Activated T-helper 1 cell treated with Interleukin-2 at 50 U/mL for 16 hours (primary cell): ENCODE measurements at places on chromosomes 4 and X.
A peak's percentile ranks its signal among the peaks of the same experiment; 100 is the strongest.

GRCh38 chr4:55791666-55792065, 27.9 kb upstream of the EXOC1L start:
- DNase-seq = no peak

DNA sequence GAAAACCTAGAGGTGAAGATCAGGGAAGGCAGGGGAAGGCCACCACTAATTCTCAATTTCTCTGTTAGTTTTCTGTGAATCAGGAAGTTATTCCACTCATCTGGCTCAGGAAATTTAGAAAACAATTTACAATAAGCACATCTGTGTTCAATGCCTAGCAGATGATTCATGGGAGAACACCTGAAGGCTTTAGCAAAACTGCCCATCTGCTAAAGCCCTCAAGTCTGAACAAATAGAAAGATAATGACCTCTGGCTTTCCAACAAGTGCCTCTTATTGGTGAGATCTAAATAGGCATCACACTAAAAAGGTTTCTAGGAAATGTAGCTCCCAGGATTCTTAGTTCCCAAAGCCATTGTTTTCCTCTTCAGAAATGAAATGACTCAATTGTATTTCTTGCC, 122.1 kb upstream of the GNPDA2 start:
- no peak for DNase-seq

DNA sequence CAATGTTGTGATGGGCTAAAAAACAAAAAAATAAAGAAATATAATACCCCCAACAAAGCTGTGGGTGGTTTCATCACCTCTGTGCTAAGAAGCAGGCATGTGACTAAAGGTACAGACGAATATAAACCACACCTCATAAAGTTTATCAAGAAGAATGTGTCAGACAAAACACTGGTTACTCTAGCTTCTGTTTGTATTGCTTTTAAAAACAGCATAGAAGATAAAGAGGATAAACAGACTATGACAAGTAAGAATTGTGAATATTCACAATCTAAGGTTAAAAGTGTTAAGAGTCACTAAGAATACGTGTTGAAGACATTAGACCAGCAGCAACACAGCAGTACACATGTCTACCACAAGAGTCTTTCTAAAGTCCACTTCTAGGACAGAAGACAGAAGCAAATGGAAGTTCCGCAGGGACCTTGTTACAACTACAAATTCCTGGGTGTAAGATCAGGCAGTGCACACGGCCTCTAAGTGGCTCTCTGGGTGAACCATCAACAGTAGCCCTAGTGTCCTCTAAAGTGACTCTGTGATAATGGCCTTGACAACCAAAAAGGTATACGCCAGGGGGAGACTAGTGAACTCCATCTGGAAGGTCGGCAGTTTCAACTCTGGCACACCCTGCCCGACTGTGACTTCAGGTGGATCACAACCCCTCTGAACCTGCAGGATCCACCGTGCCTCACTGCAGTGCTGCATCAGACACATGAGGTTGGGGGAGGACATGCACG, 8.3 kb upstream of the FGFBP2 start:
- no peak for DNase-seq

DNA sequence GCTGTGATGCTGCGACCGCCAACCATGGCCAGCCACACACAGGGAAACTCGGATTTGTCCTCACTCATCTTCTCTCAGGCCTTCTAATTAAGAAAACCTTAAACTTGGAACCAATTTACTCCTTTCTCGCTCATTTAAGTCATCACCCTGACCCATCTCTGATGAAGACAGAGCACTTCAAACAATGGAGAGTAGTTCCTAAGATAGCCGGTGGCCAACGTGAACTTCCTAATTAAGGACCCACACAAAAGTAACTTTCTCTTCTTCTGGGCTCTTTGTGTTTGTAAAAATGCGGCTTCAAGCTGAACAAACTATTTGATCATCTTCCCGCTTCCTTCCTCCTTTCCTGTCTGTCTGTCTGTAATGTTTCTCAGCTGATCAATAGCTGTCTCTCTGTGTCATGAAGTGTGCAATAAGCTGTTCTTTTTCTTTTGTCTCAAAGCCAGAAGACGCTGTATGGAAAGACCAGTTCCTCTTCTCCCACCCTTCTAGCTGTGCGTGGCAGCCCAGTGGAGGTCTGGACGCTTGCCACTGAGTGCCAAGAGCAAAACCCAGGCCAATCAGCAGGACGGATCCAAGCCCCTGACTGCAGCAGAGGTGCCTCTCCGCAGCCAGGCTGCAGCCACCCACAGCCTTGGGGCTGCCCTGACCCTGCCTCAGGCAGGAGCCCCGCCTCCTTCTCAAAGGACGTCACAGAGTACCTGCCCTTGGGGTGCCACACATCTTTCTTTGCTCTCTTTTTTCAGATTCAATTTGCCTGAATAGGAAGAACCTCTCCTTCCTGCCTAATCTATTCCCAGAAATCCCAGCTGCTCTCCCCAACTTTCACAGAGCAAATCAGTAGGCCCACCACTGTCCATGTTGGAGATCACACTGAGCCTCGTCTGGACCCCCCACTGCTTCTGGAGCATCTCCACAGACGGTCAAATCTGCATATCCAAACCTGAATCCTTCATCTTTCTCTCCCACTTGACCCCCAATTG, 59.3 kb downstream of the MAML3 start:
- DNase-seq = no peak

- DNase-seq = no peak
Measured at GRCh38 chrX:10032147-10032546, 65.0 kb downstream of the CLDN34 start.

GRCh38 chr4:185142912-185143600, at the start of gene SLC25A4:
TSS of gene SLC25A4 (plus strand) at chr4:185143266. CDS start at chr4:185143373, 107 bp downstream.
- peak; percentile 70 for DNase-seq
